ENCODE measurements at places on chromosomes 7 and 10.

DNA sequence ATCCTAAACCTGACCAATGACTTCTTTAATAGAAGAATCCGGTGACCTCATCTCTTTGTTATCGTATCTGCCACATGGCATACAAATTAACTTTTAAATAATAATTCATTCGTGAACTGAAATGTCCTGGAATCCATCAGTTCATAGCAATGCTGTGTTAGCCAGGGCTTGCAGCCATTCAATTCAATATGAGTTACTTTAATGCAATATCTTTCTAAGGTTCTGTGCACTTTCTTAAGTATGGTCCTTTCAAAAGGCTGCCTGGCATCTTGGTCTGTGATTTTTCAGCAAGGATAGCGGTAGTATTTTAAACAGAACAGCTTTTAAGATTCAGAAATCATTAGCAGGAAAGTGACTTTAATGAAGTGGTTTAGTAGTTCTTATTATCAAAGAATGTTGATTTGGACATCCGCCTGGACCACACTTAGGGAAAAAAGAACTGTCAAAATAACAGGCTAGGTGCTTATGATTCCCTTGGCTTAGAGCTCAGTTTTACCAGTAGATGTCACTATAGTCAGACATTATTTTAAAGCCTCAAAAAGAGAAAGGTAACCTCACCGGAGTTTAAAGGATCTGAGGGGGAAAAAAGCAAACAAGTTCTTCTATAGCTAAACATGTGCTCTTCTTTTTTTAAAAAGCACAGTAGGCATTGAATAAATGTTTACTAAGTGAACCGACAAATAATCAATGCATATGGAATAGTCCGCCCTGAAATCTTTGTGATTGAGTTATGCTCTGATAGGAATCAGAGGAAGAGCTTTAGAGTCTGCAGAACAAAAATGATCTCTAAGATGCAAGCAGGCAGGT is 22.7 kb downstream of the SLC35G1 start:
- no peak for DNase-seq

- DNase-seq, result no peak
Measured at GRCh38 chr7:1674161-1675035, 4.3 kb downstream of the ELFN1 start.

GRCh38 chr10:129253161-129253864 is 213.7 kb upstream of the MGMT start:
- no peak for DNase-seq

DNA sequence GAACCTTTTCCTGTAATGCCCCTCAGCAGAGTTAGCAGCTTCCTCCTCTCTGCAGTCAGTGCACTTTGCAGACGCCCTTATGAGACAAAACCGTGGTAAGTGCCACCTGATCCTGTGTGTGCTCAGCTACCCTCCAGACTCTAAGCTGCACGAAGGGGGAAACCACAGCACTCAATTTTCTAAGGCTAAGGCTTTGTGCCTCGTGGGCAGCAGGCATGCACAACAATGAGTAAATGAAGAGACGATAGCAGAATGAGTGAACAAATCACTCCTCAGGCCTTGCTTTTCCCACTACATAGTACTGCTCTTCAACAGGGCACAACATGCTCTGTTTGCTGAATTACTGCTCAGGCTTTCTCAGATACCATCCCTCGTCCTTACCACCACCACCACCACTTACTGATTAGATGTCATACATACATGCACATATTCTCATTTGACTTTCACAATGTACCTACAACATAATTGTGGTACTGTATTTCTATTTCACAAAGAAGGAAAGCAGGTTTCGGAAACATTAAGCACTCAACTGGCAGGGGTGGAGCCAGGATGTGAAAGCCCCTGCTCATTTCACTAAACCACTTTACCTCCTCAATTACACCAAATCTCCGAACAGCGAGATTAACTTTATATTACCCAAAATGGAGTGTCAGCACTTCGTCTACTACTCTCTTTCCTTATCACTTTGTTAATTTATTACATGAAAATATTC is 85.4 kb downstream of the ICA1 start:
- no peak for DNase-seq

- no peak for DNase-seq
Measured at GRCh38 chr7:32212321-32212720, 142.1 kb upstream of the PDE1C start.

DNA sequence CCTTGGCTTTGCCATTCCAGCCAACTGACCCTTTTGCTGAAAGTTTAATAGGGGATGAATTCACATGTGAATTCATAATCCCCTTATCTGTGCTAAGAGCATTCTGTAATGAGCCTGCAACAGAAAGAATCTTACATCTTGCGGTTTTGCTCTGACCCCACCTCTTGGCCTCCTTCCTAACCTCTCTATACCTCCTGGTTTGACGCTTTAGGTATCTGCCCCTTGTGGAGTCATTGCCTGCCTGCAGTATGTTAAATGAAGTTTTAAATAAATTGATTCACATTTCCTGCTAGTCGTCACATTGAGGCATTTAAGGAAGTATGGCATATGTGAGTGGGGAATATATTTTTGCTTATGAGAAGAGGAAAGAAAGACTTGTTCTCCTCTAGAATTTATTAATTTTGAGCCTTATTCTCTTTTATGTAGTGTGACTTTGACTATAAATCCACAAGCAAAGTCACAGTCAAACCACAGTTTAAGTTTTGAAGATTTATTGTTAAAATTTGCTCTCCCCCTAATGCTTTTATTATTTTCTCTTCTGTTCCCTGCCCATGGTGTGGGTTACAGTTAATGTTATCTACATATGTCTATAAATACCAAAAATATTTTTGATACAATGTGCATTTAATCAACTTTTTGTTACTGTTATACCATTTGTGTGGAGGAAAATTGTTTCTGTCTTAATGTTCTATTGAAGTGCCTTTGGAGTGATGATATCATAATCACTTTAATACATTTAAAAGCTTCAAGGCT is 60.9 kb downstream of the LRMDA start:
- no peak for DNase-seq

DNA sequence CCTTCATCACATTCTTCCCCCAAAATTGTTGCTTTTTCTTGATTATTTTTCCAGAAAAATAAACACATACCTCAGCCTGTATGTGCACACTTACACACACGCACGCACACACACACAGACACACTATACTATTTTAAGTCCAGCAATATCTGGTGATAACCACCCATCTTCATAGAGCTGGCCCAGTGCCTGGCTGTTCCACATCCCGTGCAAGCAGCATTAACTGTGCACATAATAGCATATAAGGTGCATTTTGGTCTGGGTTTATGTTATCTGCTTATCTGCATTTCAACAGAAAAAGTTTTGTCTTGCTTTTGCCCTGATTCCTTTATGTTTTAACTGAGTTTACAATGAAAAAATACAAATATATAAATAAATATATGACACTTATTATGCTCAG is 143.1 kb upstream of the KLF6 start:
- DNase-seq, result no peak

GRCh38 chr7:26584987-26585665 is 279.3 kb downstream of the SKAP2 start:
- DNase-seq, result no peak

- no peak for DNase-seq
Measured at GRCh38 chr10:114547056-114547455, 111.0 kb downstream of the ABLIM1 start.

DNA sequence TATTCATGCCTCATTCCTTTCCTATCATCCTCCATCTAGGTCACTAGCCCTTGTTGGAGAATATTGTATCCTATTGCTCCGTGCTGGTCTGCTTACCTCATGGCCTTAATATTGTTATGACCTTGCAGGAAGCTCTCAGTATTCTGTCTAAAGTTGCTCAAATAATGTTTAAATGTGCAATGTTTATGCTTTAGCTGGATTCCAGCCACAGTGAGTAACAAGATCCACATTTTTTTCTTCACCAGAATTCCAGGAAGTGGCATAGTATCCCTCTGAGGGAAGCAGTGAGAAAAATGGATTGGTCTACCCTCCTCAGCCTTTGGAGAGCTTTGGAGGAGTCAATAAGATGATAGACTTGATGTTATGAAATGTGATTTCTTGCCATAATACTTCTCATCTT is 402.6 kb downstream of the NRG3 start:
- no peak for DNase-seq

DNA sequence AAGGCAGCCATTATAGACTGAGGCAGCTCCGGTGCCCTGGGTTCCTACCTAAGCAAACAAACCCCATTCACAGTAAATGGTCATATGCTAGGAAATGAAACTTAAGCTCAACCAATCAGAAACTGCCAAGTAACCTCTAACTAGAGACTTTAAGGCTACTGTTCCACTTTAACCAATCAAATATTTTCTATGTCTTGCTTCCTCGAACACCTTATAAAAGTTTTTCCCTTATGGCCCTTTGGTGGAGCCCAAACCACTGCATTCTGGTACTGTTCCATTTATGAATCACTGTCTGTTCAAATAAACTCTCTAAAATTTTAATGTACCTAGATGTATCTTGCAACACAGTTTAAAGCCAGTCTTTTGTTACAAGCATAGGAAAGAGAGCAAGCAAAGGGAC is 361.1 kb downstream of the HGF start:
- no peak for DNase-seq

GRCh38 chr7:147861058-147861716 is 729.4 kb upstream of the C7orf33 start:
- no peak for DNase-seq

GRCh38 chr10:89147256-89147655 is 59.9 kb downstream of the CH25H start:
- no peak for DNase-seq

DNA sequence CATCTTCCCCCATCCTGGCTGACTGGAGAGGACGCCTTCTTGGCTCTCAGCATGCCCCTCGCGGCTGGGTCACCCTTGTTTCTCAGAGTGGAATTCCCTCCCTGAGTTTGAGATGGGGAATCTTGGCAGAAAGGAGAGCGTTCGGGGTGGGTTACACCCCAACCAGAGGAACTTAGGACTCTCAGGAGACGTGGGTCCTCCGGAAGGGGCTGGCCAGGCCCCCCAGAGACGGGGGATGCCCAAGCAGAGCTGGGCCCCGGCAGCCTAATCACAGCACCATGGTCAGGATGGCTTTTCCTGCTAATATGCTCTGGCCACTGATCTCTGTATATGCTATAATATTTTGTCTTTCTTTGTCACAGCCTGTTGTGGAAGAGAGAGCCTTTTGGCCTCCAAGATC is 214.3 kb downstream of the WDR37 start:
- DNase-seq, result no peak

- no peak for DNase-seq
Measured at GRCh38 chr10:86598151-86598550, 56.2 kb upstream of the OPN4 start.

GRCh38 chr10:104321725-104322415 is 16.4 kb downstream of the ITPRIP start:
- no peak for DNase-seq

DNA sequence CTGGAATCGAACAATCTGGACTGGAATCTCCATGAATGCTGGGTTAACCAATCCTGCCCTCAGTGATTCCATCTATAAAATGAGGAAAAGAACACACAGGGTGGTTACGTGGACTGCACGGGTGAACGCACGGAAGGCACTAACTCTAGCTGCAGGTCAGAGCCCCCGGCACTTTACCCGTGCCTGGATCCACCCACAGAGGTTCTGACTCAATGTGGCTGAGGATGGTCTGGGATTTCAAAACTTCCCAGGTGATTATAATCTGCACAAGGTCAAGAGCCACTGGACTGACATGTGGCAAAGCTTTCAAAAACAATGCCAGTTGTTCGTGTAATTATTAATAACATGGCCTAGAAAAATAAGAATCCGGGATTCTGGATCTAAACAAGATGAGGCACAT is 29.2 kb downstream of the KIAA1549 start:
- DNase-seq, result no peak

DNA sequence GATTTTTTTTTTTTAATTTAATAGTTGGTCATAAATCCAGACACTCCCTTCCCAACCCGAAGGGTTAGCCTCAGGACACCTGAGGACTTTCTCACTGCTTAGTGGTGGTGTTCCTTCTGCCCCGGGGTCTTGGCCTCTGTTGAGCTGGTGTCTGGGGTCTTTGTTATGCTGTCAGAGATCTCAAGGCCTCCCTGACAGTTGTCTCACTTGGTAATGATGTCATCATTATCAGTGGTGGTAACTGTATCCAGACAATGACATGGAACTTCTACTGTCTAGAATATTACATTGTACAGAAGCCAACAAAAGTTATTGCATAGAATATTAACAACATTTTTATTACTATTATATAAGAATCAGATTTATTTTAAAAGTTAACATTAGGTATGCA is 32.9 kb downstream of the PPP2R2D start:
- DNase-seq, result no peak
